Suprapubic skin (tissue), 4 donors: ENCODE measurements at places on chromosomes 12 and 14. TPM values are rescaled to one million over a fixed set of nuclear protein-coding genes. Genes with fewer than 3 reads are reported as not detected.

GRCh38 chr12:10364815-10365622 is 24.8 kb downstream of the KLRK1 start:
- DNase-seq = no peak

- no peak for DNase-seq
Observed at GRCh38 chr14:79576424-79576823, 634.9 kb downstream of the DIO2 start.

The KRT8 gene
- 93.7 TPM for total RNA-seq

- DNase-seq = no peak
Observed at GRCh38 chr14:98579140-98579539, 692.9 kb downstream of the BCL11B start.

DNA sequence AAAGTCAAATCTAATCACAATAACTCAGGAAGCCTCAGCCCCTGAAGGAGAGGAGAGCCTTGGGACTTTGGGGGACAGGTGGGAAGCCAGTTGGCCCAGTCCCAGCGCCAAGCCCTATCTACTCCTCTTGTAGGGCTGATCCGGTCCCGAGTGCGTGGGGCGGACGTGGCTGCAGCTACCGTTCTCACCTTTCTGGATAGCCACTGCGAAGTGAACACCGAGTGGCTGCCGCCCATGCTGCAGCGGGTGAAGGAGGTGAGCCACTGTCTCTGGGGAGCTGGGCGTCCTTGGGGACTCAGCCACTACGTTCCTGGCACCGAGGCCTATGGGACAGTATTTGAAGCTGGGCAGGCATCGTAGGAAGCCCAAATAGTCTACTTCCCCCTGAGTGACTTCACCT is 68.4 kb downstream of the GALNT16 start:
- DNase-seq = peak; percentile 50

GRCh38 chr12:57755454-57756372 is 810 bp downstream of the MARCHF9 start:
- no peak for DNase-seq

The IRAK4 gene
- total RNA-seq = 79.4 TPM

The CELA1 gene
- total RNA-seq = not detected
